NCI-H1092 treated with DMSO at 0.1 percent for 48 hours (cell line): ENCODE measurements at places on chromosomes 13 and 19.

GRCh38 chr13:44693156-44693764 is 117.1 kb upstream of the TSC22D1 start:
- DNase-seq, result no peak

DNA sequence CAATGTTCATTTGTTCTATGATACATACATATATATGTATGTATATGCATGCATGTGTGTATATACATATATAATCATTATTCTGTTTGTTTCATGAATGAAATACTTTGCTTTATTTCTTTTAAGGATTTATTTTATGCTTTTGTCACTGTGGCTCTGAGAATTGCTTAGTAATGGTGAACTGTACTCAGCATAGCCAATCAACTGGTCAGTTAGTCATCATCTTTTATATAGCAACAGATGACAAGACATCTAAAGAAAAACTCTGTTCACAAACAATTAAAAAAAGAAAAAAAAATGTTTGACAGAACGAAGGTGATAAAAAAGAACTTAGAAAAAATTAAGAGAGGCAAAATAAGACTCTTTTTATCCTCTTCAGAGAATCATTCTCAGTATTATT is 1440.3 kb downstream of the PCDH9 start:
- DNase-seq, result no peak

- no peak for DNase-seq
These were observed 74.6 kb upstream of the NPAS1 start for GRCh38 chr19:46944918-46945628.

- no peak for DNase-seq
These were observed 5.4 kb upstream of the ZSCAN5A start for GRCh38 chr19:56319991-56320390.

DNA sequence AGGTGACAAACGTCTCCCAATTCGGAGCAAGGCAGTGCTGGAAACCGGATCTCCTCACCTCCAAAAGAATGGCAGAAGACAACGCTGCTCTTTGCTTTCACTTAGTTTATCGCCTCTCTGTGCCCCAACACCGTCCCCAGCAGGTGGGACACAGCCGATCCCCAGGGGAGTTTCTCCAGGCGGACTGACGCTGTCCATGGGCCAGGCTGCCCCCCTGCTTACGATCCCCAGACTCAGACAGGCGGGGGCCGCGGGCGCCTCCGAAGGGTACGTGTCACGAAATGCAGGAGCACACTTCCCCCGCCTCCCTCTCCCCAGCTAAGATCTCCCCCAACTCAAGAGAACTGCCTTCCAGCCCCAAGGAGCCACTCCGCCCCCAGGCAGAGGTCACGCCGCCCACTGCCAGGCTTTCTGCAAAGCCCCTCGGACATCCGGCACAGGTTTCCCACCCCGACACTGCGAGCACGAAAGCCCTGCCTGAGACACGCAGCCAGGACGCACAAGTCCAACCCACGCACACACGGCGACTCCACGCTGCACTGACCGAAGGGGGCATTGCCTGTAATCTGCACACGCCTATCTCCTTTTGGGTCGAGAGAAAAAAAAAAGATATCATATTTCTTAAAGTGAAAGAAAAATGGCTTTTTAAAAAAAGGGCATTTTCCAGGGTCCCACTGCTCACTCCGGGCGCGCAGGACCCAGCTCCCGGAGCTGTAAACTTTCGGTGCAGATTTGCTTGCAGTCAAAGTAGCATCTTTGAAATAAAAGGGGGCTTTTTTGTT is 2.0 kb downstream of the SPRY2 start:
- DNase-seq, result peak; percentile 70

GRCh38 chr13:83876546-83876945 is 5.7 kb downstream of the SLITRK1 start:
- DNase-seq, result no peak
